ENCODE measurements at places on chromosomes 5 and 9. TPM values are rescaled to one million over a fixed set of nuclear protein-coding genes. Genes with fewer than 3 reads are reported as not detected.

NCS1 gene
- total RNA-seq = 3.1 TPM

ELAVL2 gene
- total RNA-seq = not detected

SOHLH1 gene
- not detected for total RNA-seq

GRM6 gene
- total RNA-seq = not detected

GRXCR2 gene
- total RNA-seq = not detected

JADE2 gene
- 51.5 TPM for total RNA-seq

ADRB2 gene
- total RNA-seq = 77.4 TPM

RNF208 gene
- 2.3 TPM for total RNA-seq

ZNF300 gene
- 0.76 TPM for total RNA-seq

TMEM252 gene
- not detected for total RNA-seq

ISL1 gene
- total RNA-seq = not detected

PHF19 gene
- 8.0 TPM for total RNA-seq

DIRAS2 gene
- total RNA-seq = 0.14 TPM

GDNF gene
- total RNA-seq = not detected

MAP1B gene
- total RNA-seq = 55.6 TPM

OLFML2A gene
- total RNA-seq = 35.6 TPM

SEMA6A gene
- 66.5 TPM for total RNA-seq

PLK2 gene
- total RNA-seq = 82.5 TPM

ARHGEF39 gene
- not detected for total RNA-seq

ORM2 gene
- total RNA-seq = 3.4 TPM

ARID3C gene
- not detected for total RNA-seq

KLHL9 gene
- 23.7 TPM for total RNA-seq

SLC22A4 gene
- 13.8 TPM for total RNA-seq

LTC4S gene
- 25.8 TPM for total RNA-seq

IL33 gene
- 60.6 TPM for total RNA-seq

TAF11L2 gene
- total RNA-seq = not detected

SLC6A7 gene
- not detected for total RNA-seq

All from upper lobe of left lung (tissue), 6 donors.